IPS DF 19.7 (cell line): ENCODE measurements at places on chromosomes 12 and 14.

GRCh38 chr12:131133994-131134393 is 180.3 kb downstream of the ADGRD1 start:
- no peak for DNase-seq

- DNase-seq = no peak
Observed at GRCh38 chr14:93005838-93006237, 82.9 kb downstream of the CHGA start.

GRCh38 chr14:92685784-92686355 is 62.6 kb downstream of the LGMN start:
- DNase-seq = no peak

- DNase-seq = no peak
Observed at GRCh38 chr12:96980991-96981414, 73.9 kb downstream of the NEDD1 start.

DNA sequence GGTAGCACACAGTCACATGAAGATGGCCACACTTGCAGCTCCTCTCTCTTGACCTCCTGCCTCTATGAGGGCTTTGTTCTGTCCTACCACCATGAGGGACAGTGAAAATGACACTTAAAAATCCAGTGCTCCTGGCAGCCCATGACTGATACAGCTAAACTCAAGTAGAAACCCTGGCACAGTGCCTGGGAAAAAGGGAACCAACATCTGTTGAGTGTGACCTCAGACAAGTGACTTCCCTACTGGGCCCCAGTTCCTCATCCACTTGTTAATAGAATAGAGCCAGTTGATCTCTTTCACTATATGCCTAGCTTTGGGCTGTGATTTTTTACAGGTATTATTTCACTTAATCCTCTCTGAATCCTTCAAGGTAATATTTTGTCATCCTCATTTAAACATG is 4.8 kb downstream of the GUCY2C start:
- DNase-seq = no peak

- DNase-seq = no peak
Observed at GRCh38 chr12:76643438-76643837, 83.9 kb upstream of the OSBPL8 start.

- no peak for DNase-seq
Observed at GRCh38 chr12:92109613-92110012, 36.0 kb downstream of the BTG1 start.

GRCh38 chr14:22850944-22851764 is 14.8 kb downstream of the MMP14 start:
- no peak for DNase-seq

DNA sequence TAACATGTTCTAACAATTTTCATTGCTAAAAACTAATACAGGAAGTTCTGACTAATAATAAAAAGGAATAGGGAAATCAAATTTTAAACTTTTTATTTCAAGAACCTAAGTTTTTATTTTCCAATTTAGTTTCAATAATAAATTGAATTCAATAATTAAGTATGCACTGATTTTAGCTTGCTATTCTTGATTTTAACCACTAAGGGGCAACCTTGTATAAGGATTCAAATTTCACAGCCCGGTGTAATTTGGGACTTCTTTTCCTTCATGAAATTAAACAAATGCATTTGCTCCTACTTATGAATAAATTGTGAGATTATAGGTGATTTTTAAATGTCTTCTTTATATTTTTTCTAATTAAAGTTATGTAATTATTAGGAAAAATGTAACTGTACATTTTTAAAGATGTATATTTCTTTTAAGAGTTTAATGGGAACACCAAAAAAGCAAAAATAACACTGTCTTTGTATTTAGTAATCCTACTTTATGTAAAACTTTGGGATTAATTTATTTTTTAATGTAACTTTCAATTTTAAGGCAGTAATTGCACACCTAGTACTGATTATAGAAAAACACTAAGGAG is 241.4 kb upstream of the PDZRN4 start:
- no peak for DNase-seq

GRCh38 chr12:55681142-55682077 is 26.3 kb downstream of the ITGA7 start:
- peak; percentile 67 for DNase-seq

GRCh38 chr14:92718664-92719063 is 29.8 kb downstream of the LGMN start:
- DNase-seq = no peak

GRCh38 chr12:15547691-15548090 is 225.4 kb downstream of the PTPRO start:
- DNase-seq = no peak

DNA sequence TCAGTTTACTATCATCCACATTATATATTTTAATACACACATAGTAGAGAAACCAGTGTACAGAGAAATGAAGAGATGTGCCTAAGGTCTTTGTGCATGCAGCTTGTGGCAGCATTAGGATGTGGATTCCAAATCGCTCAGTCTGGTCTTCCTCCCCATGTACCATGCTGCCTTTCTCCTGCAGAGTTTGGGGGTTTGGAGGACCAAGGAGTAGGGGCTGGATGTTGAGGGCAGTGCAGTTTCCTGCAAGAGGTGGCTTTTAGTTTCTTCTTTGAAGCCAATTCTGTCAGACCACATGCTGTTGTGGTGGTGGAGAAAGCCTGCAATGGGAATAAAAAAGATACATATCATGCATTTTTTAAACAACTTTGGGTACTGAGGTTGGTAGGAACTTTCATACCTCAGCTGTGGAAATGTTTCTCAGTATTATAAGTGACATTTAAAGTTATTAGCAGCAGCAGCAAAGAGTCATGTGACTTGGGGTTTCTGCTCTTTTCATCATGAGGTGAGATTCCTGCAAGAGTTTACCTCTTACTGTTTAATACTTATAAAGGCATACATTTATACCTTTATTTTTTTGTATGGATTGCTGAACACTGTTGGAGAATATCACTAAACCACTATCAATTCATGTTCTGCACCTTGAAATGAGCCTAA is 34.4 kb downstream of the TESPA1 start:
- DNase-seq = no peak

DNA sequence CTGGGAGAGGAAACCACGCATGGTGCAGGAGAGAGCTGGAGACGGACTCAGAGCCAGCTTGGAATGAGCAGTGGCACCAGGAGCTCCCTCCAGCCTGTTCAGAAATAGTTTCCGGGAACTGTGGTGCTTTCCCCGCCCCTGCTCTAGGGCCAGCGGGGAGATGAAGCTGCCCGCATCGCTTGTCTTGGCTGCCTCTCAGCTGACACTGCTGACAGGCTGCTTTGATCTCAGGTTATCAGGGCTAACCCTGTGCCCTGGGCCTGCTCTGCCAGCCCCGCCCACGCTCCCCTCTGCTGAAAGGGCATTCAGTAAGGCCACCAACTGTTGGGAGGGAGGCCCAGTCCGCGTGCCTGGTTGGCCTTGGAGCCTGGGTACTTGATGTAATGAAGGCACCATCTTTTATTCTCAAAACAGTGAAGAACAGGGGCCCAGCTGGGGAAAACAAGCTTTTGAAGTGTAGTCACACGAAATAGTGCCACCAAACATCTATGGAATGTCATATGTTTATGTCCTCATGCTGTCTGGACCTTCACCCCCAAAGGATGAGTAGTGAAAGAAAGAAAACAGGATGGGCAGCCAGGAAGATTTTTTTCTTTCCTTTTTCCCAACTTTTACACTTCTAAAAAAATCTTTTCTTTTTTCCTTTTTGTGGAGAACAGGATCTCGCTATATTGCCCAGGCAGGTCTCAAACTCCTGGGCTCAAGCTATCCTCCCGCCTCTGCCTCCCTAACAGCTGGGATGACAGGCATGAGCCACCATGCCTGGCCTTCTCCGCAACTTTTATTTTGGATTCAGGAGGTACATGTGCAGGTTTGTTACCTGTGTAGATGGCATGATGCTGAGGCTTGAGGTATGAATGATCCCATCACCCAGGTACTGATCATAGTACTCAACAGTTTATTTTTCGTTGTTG is 115.9 kb upstream of the TBX3 start:
- DNase-seq = no peak

- no peak for DNase-seq
Observed at GRCh38 chr12:47767216-47767724, 5.8 kb upstream of the SLC48A1 start.

DNA sequence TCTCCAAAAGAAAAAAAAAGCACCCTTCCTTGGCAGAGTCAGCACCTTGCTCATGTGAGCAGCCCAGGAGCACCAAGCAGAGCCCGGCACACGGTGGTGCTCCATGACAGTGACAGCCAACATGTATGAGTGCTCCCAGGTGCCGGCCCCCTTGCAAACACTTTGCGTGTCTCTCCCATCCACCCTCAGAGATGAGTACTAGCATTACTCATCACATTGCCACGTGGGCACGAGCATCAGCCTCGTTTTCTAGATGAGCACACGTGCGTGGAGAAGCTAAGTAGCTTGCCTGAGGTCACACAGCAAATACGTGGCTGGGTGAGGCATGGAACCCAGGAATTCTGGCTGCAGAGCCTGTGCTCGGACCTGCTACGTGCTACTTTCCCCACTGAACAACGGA is 177.9 kb upstream of the PRMT8 start:
- no peak for DNase-seq

DNA sequence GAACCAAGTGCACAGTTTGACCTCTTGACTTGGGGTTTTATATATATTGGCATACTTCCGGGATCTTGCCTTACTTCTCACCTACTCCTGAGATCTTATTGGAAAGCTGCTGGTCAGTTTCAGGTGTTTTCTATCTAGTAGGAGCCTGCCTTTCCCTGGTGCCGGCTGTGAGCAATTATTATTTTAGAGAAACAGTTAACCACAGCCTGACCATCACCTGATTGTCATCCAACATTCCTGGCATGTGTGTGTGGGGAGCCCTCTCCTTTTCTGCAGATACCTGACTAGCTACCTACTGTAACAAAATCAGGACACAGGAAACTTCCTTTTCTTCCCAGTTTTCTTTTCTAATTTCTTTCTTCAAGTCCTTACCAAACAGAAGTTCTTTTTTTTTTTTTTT is 220.4 kb downstream of the ATP23 start:
- no peak for DNase-seq

DNA sequence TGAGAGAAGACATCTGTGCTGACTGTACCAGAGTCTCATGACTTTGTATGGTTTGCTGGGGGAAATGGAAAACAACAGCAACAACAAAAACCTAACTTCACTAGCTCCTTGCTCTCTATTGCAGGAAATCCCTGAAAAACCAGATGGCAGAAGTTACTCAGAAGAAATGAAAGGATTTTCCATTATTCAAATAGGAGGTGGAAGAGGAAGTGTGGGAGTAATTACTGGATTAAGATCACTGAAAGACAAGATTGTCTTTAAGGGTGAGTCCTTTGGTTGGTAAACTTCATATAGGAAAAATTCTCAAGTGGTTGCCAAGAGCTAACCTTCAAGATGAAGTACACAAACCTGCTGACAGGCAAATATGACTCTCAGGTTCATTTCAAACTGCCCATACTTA is 391.9 kb upstream of the ATP2B1 start:
- DNase-seq = no peak

GRCh38 chr14:28953973-28954372 is 187.4 kb downstream of the FOXG1 start:
- no peak for DNase-seq

- DNase-seq = no peak
Observed at GRCh38 chr14:75702122-75702521, 41.1 kb downstream of the TTLL5 start.

- DNase-seq = no peak
Observed at GRCh38 chr12:110365489-110366320, 37.8 kb downstream of the ANAPC7 start.

- DNase-seq = no peak
Observed at GRCh38 chr12:30582943-30583342, 112.7 kb downstream of the IPO8 start.

DNA sequence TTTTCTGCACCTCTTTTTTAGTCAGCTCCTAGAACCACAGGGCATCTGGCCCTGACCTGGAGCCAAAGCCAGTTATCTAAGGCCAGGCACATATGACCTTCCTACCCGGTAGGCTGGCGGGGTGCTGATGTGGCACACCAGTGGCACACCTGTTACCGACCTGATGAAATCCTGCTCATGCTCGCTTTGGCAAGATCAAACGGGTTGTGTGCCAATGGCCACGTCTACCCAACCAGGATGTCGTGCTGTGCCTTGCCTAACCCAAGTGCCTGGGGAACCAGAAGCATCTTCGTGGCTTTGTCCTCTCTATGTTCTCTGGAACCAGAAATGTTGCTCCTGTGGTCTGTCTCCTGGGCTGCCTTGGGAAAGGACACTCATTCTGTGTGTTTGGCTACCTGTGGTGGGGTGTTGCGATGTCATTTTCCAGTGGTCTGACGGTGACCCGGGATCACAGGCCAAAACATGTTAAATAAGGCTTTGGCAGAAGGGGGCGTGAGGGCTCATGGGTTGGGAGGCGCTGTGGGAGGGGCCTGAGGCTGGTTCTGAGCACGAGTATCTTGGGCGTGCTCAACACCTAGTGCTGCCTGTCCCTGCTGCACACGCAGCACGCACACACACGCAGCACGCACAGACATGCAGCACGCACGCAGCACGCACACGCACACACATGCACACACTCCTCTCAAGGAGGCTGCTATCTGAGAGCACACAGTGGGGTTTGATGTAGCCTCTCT is 27.9 kb downstream of the CCNK start:
- no peak for DNase-seq

- DNase-seq = no peak
Observed at GRCh38 chr12:42886160-42886559, 296.6 kb upstream of the PRICKLE1 start.
